ENCODE measurements at places on chromosomes 4 and X.
A peak's percentile ranks its signal among the peaks of the same experiment; 100 is the strongest.

DNA sequence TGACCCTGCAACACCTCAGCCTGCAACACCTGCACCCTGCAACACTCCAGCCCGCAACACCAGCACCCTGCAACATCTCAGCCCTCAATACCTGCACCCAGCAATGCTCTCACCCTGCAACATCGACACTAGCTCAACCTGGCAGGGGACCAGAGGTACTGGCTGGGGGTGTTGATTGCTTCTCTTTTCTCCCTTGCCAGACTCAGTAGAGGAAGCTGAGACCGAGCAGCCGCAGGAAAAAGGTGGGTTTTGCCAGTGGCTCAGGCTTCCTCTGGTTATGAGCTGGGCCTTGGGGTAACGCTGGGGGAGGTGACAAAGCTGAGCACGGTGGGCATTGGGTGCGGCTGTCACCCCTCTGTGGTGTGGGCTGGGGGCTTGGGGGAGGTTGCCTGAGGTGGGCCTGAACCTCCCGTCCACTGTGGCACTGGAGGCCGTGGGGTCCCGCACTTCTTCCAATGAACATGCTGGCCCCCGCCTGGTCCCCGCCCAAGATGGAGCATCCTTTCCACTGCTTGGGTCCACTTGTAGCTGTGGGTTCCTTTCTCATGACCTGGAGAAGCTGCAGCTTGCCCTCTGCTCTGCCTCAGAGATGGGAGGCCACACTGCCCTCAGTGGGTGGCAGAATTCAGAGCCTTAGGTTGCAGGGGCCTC, 26.0 kb downstream of the SH3TC1 start:
- no peak for DNase-seq

DNA sequence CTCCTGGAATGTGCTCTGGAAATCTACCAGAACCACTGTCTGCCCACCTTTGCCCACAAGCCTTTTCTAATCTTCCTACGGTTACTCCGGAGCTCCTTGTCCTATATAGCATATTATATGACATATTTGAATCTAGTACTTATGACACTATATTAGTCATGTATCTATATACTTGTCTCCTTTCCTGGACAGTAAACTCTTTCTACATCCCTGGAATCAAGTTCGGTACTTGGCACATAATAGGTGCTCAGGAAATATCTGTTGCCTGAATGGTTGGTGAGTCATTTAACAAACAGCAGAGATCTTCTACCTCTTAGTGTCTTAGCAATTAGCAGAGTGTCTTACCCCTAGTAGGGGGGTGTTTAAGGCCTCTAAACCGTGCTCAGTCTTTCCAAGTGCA, 123.6 kb downstream of the RELL1 start:
- no peak for DNase-seq

- DNase-seq: no peak
Observed at GRCh38 chr4:62531731-62532130, 1331.6 kb downstream of the ADGRL3 start.

- DNase-seq: no peak
Observed at GRCh38 chr4:40710484-40711254, 39.1 kb upstream of the NSUN7 start.

DNA sequence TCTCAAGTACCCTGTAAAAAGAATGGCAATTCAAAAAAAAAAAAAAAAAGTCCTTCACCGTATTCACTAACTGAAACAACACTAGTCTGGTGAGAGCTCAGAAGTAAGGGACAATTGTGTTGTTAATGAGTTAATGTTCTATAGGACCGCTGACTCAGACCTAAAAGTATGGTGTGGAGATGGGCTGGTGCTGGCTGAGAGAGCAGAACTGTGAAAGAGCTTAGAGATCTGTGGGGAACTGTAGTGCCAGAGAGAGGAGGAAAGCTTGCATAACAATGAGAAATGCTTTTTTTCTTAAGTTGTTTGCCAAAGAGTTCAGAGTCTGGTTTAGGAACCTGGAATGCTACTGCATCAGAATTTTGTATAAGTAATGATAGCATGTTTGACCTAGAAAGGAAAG, 65.1 kb downstream of the LHFPL1 start:
- DNase-seq: peak; percentile 20

DNA sequence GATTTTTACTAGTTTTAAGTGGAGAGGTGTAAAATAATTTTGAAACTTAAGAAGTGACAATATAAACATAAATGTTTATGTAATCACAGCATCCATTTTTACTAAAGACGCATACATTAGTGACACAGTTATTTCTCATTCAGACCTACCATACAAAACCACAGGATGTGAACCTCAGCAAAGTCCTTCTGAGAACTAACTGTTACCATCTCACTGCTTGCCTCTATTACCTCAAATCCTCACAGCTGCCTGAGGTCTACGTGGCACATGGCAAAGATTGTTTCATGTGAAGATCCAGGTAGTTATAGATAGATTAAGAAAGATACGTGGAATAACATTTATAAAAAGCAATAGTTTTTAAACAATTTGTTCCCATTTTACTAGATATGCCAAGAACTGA, 189.0 kb downstream of the SLITRK2 start:
- DNase-seq: no peak

GRCh38 chrX:45186643-45187026, 14.0 kb downstream of the DIPK2B start:
- DNase-seq: no peak

GRCh38 chrX:54248309-54248708, 65.3 kb upstream of the FAM120C start:
- DNase-seq: peak; percentile 37

DNA sequence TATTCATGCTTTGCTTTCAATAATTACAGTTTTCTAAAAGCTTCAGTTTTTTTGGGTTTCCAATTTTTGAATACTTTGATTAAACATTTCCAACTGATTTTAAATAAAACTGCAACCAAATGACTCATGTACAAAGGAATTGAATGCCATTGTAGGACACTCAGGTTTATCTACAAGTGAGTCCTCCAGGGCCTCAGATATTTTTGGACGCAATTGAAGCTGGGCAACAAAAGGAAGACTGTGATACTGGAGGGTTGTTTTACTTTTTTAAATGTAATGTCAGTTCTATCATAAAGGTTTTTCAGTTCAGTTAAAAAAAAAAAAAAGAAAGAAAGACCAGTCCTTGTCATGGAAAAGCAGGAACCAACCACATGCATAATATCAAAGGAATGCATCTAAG, 64.2 kb downstream of the MAGEA10 start:
- no peak for DNase-seq

DNA sequence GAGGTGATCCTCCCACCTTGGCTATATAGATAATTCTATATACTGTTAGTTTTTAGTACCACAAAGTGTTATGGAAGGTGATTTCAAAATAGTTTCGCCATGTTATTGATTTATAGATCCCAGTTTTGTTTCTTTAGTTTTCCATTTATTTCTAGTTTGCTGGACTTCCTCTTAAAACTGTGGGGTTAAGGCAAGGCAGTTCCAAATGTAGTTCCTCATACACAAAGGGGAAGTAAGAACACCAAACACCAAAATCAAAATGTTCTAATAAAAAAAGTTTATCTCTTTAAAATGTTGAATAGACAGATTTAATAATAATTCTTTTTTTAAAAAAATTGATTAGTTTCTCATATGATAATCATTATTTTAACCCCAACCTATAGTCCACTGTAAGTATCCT, 6.8 kb upstream of the CISD2 start:
- no peak for DNase-seq

DNA sequence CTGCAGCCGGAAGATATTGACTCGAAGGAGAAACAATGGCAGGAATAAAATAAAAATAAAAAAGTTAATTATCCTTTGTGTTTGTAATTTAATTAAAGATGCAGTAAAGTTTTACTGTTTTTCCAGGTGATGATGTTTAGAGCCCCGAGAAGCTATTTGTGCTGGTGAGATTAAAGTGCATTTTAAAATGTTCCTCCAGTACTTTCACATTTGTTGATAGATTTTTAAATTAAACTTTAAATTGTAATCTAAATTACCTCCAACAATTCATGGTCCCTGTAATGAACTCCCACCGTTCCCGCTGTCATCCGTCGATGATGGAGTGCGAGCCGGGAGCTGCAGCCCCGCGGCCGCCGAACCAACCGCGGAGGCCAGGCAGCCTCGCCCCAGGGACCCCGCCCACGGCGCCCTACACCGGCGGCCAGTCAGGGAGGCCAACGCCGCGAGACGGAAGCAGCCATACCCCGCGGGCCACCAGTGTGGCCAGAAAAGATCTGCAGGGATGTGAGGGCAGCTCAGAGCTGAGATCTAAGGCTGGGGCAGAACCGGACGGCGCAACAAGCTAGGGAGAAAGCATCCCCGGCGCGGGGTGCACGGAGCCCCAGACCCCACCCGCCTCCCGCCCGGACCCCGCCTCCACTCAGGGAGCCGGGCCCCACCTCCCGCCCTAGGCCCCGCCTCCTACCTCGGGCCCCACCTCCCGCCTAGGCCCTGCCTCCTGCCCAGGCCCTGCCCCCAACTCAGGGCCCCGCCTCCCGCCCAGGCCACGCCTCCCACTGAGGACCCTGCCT, 104.0 kb downstream of the FAM53A start:
- DNase-seq: peak; percentile 95

DNA sequence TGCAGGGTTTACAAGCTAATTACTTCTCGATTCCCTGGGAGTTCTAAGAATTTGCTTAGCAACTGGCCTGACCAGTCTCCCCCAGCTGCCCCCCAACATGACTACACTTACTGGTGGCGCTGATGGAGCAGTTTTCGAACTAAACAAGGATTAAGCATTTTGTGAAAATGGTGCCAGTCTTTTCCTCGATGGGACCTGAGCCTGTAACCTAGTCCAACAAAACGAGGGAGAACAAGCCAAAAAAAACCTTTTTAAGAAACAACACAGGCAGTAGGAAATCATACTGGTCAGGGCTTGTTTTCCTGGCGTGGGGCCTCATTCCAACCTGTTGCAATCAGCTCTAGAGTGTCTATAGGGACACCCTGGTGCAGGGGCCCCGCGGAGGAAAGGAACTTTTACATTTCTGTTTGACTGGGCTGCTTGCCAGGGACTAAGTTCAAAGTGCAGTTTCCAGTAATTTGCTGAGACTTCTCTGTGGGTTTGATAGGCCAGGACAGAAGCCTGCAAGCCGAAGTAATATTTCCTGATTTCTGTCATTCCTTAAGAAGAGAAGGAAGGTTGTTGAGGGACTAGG, 158.7 kb downstream of the SPRY1 start:
- DNase-seq: no peak

- no peak for DNase-seq
Observed at GRCh38 chr4:4524364-4524763, 17.5 kb downstream of the STX18 start.

DNA sequence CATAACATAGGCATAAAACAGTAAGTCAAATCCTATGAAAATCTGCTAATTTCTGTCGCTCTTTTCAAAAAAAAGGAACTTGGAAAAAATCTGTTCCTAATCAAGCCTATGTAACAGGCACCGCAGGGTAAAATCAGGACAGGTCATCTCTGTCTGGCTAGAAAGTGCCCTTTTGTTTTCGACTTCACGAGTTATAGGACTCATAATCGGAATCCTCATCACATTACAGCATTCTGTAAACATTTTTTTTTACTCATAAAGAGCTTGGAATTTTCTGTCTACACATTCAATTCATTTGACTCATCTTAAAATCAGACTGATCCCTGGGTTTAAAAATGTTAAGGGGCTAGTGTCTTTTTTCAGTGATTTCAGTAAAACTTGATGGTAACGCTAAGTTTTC, 181.7 kb upstream of the TBC1D9 start:
- DNase-seq: peak; percentile 90

GRCh38 chrX:68840256-68840655, 11.4 kb downstream of the EFNB1 start:
- no peak for DNase-seq

DNA sequence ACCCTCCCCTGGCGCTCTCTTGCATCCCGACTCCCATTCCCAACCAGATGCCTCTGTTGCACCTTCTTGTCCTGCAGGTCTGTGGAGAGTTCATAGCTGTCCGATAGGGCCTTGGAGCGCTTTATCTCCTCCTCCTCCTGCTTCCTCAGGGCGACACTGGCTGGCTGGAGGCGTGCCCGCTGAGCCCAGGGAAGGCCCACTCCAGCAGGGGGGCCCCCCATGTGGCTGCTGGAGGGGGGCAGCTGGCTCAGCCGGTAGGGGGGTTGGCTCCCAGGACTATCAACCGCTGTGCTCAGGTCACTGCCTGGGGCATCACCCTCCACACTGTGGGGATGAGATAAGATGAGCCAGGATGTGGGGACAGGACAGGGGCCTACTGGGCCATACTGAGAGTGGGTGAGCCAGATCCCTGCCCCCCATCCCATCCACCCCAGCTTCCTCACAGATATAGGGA, 25.6 kb downstream of the IQSEC2 start:
- DNase-seq: no peak

DNA sequence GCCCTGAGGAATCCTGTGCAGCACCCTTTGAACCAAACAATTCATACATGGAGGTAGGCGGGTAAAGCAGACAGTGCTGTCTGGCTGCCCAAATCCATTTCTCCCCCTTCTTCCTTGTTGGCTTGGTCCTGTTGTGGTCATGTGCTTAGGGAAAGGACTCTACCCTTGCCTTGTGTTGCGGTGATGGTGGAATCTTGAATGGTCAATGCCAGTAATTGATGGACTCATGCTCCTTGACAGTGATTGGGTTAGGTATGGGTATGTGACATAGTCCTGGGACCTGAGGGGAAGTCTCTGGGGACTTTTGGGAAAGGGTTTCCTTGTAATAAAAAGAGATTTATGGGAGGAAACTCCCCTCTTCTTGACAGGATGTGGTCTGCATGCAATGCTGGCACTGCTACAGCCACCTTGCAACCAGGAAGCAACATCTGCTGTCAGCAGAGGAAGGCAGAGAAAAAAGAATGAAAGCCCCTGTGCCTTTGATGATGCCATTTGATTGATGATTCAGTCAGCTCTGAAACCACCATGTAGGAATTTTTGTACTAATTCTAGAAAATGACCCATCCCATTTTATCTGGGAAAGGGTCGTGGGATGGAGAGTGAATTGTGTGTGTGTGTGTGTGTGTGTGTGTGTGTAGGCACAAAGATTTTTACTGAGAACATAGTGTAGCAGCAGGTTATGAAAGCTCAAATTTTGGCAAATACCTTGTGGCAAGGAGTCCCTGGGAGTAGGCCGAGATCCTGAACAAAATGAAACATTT, 30.0 kb upstream of the HUWE1 start:
- peak; percentile 9 for DNase-seq

DNA sequence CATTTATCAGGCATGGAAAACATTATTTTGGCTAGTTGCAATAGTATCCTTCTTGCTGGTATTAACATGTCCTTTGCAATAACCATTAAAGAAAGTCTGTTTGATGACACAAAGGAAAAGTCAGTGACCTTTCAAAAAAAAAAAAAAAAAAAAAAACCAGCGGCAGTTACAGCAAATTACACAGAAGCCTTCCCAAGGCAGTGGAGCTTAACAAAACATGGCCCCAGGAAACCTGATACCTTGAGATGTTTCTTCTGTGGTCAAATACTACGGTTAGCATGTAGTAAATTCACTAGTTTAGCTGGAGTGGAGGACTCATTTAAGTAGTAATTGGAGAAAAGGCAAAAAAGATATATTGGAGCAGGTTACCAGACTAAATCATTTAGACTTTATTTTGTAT, 359.1 kb downstream of the DACH2 start:
- DNase-seq: no peak
